Stimulated activated naive CD8-positive, alpha-beta T cell treated with anti-CD3 and anti-CD28 coated beads, Interleukin-15, amount 100 ng/mL, for 72 hours (primary cell): ENCODE measurements at places on chromosomes 2 and 18.

DNA sequence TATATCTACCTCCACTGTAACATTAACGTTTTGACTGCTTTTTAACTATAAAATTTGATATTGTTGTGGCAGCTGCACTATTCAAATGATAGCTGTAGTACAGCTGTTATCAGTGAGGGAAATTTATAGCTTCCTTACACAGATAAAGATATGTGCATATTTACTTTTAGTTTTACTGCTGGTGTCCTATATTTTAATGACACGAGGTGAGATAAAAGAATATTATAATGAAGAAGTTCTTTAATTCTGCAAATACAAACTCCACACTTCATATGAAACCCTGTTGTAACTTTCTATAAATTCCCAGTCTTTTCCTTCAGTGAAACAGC is 427.8 kb upstream of the ZEB2 start:
- no peak for DNase-seq

DNA sequence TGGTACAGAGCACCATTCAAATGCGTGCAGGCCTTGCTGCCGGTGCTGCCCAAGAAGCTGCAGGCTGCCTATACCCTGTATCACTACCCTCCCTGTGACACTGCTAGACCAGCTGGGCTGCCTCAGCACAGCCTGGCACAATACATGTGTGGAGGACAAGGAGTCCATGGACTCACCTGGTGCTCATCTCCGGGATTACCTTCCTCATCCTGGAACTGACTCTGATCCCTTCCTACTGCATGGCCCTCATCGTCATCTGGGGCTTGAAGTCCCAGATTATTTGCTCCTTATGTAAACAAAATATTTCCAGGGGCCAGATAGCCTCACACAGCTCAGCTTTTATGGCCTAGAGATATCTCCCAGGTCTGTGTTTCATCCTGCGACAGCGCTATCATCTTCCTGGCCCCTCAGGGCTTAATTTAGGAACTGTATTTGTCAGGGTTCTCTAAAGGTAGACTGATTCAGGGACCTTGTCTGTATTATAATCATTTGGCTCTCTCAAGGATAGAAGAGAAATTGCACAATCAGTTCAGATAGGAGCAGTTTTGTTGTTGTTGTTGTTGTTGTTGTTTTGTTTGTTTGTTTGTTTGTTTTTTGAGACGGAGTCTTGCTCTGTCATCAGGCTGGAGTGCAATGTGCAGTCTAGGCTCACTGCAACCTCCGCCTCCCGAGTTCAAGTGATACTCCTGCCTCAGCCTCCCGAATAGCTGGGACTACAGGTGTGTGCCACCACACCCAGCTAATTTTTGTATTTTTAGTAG is 42.9 kb downstream of the WDR75 start:
- no peak for DNase-seq

DNA sequence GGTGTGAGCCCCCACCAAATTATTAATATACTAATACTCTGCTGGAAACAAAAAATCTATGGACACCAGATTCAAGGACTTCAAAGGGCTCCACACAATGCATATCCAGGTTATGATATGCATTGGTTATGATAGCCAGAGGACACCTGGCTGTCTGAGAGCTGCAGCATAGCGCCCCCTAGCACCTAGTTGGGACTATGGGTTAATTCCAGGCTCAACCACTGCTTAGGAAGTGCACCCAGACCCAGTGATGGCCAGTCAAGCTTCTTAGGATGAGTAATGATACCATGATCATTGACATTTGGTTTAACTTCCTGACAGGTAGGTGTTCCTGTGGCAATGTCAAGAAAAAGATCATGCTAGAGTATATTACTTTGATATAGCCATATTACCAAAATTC is 3.8 kb upstream of the FRZB start:
- peak; percentile 12 for DNase-seq

- DNase-seq = no peak
Measured at GRCh38 chr2:228545748-228546145, 364.3 kb upstream of the SPHKAP start.

- DNase-seq = no peak
Measured at GRCh38 chr2:189866296-189866695, 82.0 kb downstream of the PMS1 start.

DNA sequence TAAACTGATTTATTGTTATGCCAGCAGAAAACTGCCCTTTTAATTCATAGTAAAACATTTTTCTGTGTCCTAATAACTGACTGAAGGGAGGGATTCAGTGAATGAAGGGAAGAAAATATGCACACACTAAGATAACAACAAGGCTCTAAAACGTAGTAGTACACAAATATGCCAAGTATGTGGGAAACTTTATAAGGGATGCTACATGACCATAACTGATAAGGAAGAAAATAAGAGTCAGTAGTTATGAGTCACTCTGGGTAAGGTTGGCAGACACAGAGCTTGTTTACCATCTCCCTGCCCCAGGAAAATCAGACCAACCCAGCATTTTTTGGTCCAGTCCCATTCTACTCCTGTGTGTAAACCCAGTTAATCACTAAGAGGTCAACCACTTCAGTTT is 124.2 kb downstream of the RPRM start:
- DNase-seq = no peak

GRCh38 chr2:218711550-218711929 is 905 bp downstream of the TTLL4 start:
- DNase-seq = no peak
